ENCODE measurements at places on chromosomes 12 and 14.

- DNase-seq: no peak
These were observed 61.2 kb upstream of the BCL11B start for GRCh38 chr14:99333214-99333613.

DNA sequence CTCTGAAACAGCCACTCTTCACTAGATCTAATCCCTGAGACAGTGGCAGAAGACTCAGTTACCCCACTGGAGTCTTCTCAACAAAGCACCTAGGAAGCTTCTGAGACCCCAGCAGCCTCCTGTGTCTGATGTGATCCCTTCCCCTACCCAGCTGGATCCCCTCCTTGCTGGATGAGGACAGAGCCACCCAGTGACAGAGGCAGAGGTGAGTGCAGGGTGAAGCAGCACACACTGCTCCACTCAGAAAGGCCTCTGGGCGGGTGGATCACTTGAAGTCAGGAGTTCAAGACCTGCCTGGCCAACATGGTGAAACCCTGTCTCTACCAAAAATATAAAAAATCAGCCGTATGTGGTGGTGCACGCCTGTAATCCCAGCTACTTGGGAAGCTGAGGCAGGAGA is 2.7 kb downstream of the SPRYD3 start:
- no peak for DNase-seq

DNA sequence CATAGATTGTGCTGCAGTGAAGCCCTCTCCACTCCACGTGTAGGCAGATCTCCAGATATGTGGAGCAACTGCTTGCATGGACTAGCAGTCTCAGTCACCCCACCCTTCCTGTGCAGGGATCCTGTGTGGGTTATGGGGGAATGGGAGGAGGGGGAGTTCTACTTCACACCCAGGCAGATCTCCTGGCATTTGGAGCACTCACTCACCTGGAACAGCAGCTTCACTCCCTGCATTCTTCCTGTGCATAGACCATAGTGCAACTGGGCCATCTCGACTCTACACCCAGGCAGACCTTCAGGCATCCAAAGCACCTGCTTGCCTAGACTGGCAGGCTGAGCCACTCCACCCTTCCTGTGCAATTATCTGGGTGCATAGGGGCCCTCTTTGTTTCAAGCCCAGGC is 96.0 kb upstream of the PCED1B start:
- DNase-seq: no peak

- no peak for DNase-seq
These were observed 12.5 kb upstream of the GALNT6 start for GRCh38 chr12:51403681-51404136.

DNA sequence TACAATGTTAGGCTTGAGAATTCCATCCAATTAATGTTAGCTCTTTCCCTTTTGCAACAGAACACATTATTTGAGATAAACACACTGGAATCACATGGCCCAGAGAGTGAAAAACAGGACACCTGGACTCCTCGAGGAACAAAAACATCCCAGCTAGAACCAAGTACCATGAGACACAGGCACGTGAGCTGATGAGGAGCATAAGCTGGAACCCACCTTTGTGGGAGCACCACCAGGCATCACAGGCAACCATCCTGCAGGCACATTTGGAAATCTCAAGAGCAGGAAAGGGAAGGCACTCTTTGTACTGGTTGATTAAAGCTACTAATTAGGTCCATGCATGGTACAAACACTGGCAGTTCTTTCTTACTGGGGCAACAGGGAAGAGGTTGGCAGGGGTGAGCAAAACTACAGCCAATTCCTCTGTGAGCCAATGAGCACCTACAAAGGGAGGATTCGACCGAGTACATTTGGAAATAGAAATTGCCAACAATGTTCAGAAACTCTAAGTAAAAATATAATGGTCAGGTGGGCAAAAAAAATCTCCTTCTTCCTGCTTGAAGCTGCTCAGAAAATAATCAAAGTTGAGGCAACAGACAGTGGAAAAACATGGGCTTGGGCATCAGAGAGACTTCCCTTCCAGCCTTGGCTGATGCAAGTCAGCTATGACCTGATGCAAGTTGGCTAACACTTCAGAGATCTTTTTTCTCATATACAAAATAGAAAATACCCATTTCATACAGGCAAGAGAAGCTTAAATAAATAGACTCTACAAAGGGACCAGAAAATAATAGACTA is 216.7 kb downstream of the NUAK1 start:
- no peak for DNase-seq

GRCh38 chr12:109892748-109893147 is 7.3 kb upstream of the TCHP start:
- DNase-seq: no peak

GRCh38 chr14:71130491-71131179 is 223.4 kb downstream of the PCNX1 start:
- no peak for DNase-seq

- DNase-seq: no peak
These were observed 674 bp downstream of the VDR start for GRCh38 chr12:47903927-47904712.

- no peak for DNase-seq
These were observed 56.4 kb upstream of the USP44 start for GRCh38 chr12:95607642-95608041.

- no peak for DNase-seq
These were observed 28.7 kb downstream of the FNTB start for GRCh38 chr14:65015391-65015790.

GRCh38 chr12:101992091-101992490 is 69.7 kb downstream of the WASHC3 start:
- no peak for DNase-seq

DNA sequence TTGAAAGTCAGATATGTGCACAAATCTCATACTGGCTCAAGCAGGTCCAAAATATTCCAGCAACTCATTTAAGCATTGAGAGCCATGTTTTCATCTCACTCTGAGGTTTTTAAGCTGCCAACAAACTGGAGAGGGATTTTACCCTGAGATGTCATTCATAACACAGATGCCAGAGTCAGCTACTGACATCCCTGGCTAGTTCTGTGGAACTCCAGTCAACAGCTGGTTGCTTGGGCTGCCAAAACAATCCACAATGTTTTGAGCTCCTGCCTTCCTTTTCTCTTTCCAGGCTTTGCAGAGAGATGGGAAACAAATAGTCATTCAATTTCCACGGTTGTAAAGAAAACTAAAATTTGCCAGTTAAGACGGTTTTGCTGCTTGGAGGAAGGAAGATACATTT is 621.2 kb upstream of the FBXO33 start:
- no peak for DNase-seq

DNA sequence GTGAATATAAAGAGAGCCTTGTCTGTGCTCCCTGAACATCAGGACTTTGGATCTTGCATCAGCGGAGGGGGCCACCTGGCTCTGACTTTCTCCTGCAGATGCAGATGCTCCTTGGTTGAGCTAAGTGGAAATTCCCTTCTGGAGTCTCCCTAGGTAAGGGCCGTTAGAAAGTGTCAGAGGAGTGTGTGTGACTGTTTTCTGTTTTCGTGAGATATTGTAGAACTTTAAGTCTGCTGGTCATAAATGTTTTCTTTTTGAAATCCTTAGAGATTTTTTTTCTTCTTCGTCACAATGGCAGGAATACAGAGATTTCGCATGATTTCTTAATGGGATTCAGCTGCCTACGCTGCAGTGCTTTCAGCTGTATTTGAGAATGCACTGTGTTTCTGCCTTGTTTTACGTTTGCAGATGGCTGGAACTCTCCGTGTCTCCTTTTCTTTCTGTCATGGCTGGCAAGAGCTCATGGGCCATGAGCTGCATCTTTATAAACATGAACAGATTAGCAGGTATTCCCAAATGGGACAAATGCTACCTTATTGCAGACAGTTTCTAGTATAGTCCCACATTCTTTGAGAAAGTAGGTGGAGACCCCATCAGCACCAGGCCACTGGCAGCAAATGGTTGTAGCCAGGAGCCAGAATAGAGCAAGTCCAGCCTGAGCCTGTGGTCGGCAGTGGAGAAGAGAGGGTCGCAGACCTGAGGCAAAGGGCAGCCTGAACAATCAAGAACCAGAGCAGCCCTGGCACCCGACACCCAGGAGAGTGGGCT is 76.2 kb upstream of the FRMD6 start:
- no peak for DNase-seq

DNA sequence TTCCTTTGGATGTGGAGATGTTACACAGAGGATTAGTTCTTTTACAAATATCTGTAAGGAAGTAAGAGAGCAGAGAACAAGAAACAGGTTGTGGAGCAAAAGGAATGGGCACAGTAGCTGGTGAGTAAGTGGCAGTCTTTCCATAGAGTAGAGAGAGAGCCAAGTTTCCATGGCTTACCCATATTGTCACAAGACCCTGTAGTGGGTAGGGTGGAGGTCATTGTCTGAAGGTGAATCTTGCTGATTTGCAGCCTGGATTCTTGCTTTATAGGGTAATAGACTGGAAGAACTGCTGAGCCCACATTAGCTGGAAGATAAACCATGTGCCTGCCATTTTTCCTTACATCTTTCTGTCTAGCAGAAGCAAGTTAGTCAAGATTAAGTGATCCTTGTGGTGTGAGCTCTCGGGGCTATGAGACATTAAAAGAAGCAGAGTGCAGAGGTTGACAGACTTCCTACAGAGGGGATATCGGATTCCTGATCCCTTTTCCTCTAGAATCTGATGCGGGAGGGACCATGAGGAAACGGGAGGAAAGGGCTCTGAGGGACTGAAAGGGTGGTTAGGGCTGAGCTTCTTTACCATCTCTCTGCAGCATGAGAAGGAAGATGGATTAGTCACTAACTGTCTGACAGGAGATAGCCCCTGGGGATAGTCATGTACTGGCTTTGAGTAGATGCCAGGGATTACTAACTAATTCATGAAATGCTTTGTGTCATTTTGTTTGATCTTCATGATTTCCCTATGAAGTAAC is 44.0 kb upstream of the LRTM2 start:
- DNase-seq: no peak

GRCh38 chr12:128483526-128484255 is 216.7 kb downstream of the TMEM132C start:
- DNase-seq: no peak

DNA sequence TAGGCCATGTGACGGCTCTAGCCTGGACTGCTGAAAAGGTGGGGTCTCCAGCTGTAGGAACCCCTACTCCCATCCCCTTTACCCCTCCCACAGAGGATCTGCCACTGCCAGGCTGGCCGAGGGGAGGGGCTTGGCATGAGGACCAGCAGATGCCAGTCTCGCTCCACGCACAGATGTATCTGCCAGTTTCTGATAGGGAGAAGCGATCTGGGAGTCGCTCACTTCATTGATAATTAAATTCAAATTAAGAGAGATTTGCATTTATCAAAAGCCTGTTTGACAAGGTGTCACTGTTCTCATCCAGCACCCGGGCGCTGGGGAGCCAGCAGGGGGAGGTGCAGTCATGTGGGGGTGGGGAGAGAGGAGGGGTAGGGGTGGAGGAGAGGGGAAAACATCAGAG is 217.6 kb upstream of the MYL2 start:
- no peak for DNase-seq

DNA sequence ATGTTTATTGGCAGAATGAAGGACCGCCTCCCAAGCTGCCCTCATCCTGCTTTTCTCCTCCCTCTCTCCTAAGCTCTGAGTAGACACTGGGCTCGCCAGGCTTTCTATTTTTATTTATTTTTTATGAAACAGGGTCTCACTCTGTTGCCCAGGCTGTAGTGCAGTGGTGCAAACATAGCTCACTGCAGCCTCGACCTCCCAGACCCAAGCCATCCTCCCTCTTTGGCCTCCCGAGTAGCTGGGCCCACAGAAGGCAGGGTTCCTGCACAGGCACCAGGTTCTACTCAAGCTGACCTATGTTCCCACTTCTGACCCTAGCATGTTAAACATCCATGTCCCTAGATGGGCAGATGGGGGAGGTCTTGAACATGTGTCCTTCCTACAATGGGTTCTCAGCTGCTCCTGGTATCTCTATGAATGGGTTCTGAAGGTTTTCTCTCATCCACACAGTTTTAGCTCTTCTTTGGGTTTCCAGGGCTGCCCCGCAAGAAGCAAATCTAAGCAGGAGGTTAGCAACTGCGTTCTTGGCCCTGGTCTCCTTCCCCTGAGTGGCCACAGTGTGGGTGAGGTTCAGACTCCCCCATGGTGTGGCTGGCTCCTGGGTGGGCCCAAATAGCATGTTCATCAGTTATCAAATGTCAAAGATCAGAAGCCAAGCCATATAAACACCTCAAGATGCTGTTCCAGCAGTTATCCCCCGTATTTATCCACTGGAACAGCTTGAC is 167.3 kb downstream of the ZFP36L1 start:
- no peak for DNase-seq

DNA sequence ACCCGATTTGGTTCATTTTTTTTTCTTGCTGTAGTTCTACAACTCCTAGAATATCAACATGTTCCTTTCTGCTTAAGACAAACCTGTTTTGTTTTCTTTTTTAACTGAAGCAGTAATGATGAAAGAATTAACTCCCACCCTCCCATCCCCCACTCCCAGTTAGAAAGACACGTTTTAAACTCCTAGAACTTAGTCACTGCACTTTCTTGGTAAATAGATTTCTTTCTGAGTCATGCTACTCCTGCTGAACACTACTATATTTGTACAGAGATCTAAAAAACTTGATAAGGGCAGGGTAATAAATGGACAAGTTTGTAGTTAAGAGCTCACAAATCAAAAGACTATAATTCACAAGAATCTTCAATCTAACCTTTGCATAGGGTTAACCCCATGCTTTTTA is 118.9 kb upstream of the PTPRB start:
- no peak for DNase-seq

DNA sequence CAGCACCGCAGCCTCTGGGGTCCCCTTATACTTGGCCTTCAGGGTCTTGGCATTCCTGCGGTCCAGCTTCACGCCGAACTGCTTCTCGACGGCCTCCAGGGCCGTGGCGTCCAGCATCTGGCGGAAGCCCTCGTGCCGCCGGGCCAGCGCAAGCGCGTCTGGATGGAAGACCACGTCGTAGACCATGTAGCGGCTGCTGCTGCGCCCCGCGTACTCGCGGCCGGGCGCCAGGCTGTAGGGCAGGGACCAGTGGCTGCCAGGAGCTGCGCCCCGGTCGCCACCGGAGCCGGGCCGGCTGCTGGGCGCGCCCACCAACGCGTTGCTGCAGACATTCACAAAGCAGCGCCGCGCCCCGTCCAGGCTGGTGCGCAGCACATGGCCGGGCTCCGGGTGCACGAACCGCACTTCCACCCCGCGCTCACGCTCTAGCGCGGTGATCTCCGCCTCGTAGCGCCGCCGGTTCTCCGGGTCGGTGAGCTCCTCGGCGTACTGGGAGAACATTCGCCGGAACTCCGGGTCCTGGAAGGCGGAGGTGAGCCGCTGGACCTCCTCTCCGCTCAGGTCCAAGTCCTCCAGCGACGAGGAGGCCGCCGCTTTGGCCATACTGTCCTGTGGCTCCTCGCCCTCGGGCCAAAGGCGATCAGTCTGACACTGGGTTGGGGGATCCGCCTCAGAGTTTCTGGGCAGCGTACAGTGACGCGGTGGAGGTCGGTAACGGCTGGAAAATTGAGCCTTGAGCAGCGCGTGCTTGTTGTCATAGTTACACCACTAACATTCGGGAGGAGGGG is at the start of gene DNAAF2:
TSS of gene DNAAF2 (minus strand) at position 698 of the 788 bp plus-strand sequence. CDS start at position 603, 95 bp downstream.
- peak; percentile 29 for DNase-seq

GRCh38 chr14:36505892-36506731 is 13.9 kb downstream of the NKX2-1 start:
- no peak for DNase-seq

- no peak for DNase-seq
These were observed 35.6 kb downstream of the DGLUCY start for GRCh38 chr14:91149462-91149861.

GRCh38 chr14:68788996-68789820 is 3.7 kb downstream of the ZFP36L1 start:
- no peak for DNase-seq

- DNase-seq: no peak
These were observed 155.0 kb downstream of the PAWR start for GRCh38 chr12:79535751-79536150.

GRCh38 chr14:74203639-74204038 is 35.6 kb upstream of the VSX2 start:
- DNase-seq: no peak

Measured in cortex of kidney (tissue), 1 donor.